ENCODE measurements at places on chromosomes 5 and 9.

GRCh38 chr5:115366223-115366622 lies 69.8 kb upstream of the CCDC112 start:
- DNase-seq, result peak; percentile 85

- no peak for DNase-seq
Observed at GRCh38 chr9:98780059-98780749, 16.2 kb downstream of the ANKS6 start.

DNA sequence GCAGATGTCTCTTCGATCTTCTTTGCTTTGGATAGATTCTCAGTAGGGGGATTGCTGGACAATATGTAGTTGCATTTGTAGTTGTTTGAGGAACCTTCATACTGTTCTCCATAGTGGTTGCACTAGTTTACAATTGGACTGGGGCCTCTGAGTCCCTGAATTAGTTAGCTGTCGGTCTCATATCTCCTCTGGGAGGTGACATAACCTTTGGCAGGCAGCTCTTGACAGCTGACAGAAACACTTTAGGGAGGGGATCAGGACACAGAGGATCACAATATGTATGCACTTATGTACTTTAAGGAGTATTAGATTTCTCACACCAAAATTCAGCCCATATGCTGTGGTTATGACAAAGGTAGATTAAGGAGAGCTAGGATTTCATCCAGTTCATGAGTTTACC lies 1279.9 kb upstream of the DMAC1 start:
- no peak for DNase-seq

DNA sequence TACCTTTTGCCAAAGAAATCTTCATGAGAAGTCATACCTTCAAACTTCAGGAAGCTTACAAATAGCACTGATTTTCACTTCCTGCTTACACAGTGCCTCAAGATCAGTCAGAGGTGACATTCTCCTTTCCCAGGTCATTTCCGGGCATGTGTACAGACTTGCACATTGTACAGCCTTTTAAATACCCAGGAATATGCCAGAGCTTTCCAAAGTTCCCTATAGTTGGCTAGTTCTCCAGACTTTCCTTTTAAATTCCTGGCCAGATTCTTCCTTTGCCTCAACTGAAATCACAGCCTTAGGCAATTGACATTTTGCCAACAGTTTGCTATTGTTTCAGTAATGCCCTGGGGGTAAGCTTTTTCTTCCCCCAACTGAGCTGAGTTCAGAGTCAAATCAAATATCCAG lies 47.2 kb downstream of the RFX3 start:
- no peak for DNase-seq

- DNase-seq, result no peak
Observed at GRCh38 chr5:9415566-9415965, 130.3 kb downstream of the SEMA5A start.

DNA sequence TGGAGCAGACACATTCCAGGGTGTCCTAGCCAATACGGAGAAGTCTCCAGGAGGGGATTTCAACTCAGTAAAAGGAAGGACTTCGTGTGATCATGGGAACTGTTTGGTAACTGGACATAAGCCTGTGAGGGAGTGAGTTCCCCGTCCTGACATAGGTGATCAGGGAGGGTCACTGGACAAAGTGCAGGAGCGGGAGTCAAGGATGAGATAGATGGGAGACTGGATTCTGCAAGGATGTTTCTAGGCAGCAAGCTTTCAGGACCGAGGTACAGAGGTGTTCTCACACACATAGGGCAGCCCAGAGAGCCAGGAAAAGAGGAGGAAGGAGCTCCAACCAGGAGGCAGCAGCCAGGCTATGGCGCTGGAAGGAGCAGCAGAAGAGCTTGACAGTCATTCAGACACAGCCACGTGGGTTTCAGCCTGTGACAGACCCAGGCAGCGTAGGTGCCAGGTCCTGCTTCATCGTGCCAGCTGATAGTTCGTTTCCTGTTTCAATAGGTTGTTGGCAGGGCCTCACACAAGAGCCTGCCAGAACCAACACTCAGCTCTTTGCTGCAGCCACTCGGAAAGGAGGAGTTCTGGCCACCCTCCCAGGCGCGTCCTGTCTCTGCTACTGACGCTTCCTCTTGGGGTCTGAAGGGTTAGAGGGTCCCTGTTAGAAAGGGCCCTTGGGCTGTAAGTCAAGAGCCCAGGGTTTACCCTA lies 84.1 kb downstream of the AMBP start:
- DNase-seq, result no peak

- DNase-seq, result no peak
Observed at GRCh38 chr5:107476783-107477182, 194.0 kb downstream of the EFNA5 start.

DNA sequence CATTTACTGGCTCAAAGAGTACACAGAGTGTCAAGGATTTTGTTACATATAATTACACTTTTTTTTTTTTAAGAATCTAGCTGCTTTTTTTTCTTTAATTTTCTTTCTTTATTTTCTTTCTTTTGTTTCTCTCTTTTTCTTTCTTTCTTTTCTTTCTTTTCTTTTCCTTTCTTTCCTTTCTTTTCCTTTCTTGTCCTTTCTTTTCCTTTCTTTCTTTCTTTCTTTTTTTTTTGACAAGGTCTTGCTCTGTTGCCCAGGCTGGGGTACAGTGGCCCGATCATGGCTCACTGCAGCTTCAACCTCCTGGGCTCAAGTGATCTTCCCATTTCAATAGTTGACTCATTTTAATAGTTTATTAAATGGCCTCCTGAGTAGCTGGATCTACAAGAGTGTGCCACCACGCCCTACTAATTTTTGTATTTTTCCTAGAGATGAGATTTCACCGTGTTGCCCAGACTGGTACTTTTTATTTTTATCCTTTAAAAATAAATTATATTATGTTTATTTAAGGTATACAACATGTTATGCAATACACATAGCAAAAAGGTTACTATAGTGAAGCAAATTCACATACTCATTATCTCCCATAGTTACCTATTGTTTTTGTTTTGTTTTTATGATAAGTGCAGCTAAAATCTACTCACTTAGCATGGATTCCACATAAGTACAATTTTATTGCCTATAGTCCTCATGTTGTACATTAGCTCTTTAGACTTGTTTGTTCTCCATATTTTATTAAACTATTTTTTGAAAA lies 381.5 kb upstream of the KLF4 start:
- DNase-seq, result no peak

DNA sequence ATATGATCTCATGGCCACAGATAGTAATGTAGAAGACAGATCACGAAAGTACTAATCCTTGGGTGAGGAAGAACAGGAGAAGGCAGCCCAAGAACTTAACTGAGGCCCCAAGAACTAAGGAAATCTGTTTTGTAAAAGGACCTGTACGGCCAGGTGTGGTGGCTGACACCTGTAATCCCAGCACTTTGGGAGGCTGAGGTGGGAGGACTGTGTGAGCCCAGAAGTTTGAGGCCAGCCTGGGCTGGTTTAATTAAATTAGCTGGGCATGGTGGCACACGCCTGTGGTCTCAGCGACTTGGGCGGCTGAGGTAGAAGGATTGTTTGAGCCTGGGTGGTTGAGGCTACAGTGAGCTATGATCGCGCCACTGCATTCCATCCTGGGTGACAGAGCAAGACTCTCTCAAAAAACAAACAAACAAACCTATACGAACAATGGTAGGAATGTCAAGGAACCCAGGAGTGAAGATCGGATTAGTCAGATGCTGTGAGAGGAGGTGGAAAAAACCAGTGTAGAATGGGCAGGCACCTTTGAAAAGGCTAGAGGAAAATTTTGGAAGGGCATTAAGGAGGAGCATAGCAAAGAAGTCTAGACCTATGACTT lies 283.8 kb upstream of the DMRT1 start:
- DNase-seq, result no peak
